ENCODE measurements at places on chromosomes 5 and 9.

DNA sequence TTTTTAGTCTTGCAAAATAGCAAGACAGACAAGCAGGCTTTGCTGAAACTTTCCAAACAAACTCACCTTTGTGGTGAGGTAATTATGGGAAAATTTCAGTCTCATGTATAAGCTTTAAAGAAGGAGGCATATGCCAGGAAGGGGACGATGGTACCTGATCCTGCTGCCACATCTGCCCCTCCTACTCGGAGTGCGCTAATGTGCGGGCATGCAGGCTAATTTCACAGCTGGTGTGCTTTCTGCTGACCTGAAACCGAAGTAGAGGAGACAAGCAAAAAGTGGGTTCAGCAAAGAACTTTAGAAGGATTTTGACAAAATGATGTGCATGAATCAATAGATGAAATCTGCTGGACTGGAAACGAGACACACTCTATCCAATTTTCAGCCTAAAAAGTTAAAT, 117.1 kb upstream of the IRX4 start:
- DNase-seq, result no peak

DNA sequence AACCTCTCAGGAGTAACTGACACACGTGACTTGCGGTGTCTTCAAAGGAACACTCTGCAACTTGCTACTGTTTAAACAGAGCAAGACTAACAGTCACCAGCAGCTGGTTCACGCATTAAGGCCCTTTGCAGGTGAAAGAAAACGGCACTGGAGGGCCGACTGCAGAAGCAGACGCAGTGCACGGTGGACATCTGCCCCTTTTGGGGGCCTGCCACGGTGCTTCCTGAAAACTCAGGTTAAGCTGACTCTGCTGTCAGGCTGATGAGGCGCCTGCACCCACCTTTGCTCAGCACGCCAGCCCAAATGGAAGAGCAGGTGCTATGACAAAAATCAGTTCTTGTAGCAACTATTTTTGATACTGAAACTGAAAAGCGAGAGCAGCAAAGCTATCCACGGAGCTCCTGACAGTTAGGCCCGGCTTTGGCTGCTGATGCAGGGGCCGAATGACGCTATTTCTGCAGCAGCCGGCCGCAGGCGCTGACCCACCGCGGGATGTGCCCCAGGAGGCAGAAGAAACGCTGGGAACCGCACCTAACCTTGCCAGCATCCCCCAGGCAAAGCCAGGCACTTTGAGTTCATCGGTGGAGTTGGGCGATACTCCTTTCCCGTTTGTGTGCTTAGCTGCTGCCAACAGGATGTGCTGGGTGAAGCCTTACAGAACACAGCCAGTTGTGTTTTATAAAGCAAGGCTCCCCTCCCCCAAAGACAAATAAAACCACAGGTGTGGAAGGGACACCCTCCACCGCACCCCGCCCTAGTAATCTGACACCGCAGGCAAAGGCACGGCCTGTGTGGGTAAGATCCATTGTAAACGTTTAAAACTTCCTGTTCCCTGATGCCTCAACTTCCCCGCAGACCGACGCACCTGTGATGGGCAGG, 21.1 kb upstream of the TERT start:
- DNase-seq, result peak; percentile 36

DNA sequence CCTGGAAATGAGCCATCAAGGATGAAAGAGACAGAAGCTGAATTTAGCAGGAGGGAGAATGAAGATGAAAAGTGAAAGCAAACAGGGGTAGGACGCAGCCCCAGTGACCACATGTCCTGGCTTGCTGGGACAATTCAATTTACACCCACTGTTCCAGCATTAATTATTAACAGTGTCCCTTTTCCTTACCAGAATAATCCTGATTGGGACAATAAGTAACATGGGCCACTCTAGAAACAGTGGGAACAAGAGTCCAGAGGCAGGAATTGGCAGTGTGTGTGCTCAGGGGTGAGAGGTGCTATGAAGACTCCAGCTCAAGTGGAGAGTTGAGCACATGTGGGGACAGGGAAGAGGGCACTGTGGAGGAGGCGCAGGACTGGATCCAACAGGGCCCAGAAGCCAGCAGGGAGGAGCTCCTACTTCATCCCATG, 147.1 kb downstream of the C5orf15 start:
- no peak for DNase-seq

GRCh38 chr5:179217356-179217755, 127.9 kb downstream of the ADAMTS2 start:
- DNase-seq, result no peak

DNA sequence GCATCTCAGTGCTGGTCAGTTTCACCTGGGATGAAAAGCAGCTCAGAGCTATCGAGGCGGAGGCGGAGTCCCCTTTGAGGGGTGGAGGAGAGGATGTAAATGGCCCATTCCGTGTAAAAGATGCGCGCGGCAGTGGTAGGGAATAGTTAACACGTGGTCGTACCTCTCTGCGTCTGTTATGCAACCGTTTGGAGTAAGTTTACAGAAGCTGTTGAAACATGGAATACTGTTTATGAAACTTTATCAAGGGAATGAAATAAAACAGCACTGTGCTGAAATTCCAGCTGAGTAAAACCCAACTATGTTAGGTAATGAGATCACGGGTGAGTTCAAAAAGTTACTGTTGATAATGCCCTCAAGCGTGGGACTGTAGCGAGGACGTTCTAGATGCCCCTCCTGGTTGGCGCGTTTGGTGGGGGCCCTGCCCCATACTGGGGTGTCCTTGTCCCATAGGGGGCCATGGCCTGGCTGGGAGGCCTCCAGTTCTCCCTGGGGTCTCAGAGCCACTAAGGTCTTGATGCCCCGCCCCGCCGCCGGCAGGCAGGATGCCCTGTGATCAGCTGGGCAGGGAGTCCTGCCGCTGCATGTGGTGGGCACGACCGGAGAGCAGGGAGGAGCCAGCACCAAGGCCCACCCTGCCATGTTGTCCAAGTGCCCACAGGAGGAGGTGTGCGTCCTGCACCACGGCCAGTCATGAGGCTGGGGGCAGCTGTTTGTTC, 90.9 kb downstream of the COL5A1 start:
- no peak for DNase-seq

DNA sequence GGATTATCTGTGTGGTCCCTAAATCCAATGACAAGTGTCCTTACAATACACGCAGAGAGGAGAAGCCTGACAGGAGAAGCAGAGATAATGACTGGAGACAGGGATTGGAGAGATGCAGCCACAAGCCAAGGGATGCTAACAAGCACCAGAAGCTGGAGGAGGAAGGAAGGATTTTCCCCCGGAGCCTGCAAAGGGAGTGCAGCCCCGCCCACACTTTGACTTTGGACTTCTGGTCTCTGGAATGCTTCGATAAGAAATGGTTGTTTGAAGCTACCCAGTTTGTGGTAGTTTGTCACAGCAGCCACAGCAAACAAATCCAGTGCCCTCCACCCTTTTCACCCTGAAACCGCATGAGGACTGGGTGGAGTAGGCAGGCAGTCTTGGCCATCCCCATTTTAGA, 77.2 kb upstream of the BOD1 start:
- no peak for DNase-seq

GRCh38 chr5:145775893-145776444, 59.2 kb downstream of the PRELID2 start:
- DNase-seq, result no peak

DNA sequence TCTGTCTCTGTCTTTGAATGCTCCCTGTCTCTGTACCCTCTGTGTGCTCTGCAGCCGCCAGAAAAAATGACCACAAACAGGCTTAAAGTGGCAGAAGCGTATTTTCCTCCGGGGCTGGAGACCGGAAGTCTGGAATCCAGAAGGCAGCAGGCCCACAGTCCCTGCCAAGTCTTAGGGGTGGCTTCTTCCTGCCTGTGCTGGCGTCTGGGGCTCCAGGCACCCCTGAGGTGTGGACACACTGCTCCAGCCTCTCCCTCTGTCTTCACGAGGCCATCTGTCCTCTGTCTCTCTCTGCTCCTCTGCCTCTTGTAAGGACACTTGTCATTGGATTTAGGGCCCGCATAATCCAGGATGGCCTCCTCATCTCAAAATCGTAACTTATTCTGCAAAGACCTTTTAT, 298.4 kb upstream of the IRX4 start:
- no peak for DNase-seq
